Stimulated activated CD8-positive, alpha-beta memory T cell treated with anti-CD3 and anti-CD28 coated beads, Interleukin-7, amount 100 ng/mL, for 4 hours (primary cell): ENCODE measurements at places on chromosomes 12 and 14.

DNA sequence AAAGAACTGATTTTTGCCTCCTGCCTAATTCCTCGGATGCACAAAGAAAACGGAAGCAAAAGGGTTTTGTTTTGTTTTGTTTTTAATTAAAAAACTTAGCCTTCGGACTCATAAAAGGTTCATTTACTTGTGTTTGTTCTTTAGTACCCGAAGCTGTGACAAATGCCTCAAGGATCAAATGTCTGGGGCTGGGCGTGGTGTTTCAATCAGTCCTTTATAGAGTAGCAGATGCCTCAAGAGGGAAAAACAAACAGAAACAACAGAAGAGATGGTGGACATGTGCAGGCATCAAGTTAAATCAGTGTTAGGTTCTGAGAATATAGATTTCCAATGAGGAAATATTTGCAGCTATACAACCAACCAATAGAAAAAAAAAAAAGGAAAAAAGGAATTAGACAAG is 1.6 kb upstream of the WIF1 start:
- DNase-seq = no peak

DNA sequence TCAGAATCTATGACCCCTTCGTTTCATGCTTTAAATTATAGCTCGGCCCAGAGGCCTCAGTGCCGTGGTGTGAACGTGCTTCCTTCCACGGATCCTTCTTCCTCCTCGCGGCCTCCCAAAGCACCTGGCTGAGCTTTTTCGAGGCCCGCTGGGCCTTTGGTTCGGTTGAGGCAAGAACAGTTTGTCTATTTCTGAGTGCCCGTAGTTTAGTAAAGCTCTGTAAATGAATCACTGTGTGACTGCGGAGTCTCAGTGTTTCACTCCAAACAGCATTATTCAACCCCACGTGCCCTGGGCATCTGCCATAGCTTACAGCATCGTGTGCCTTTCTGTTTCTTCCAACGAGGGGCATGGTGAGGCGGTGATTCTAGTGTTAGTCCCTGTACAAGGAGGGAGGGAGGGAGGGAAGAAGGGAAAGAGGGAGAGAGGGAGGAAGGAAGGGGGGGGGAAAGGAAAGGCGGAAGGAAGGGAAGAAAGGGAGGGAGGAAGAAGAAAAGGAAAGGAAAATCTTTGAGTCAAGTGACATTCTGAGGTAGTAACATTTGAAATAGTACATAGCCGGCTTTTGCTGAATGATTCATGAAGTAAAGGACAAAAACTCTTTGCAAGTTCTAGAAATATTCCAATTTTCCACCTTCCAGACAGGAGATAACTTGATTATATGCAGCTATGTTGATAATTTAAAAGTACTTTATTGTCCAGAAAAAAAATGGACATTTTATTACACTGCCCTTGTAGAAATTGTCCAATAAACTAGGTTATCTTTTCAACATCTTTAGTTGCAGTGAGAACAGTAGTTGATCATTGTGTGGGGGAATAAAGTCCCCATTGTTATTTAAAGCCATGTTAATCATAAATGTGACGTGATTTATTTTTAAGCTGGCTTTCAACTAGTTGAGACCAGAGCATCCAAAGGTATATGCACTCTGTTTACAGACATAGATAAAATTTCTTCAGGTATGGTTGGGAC is 1.2 kb upstream of the TRIM9 start:
- DNase-seq = no peak

DNA sequence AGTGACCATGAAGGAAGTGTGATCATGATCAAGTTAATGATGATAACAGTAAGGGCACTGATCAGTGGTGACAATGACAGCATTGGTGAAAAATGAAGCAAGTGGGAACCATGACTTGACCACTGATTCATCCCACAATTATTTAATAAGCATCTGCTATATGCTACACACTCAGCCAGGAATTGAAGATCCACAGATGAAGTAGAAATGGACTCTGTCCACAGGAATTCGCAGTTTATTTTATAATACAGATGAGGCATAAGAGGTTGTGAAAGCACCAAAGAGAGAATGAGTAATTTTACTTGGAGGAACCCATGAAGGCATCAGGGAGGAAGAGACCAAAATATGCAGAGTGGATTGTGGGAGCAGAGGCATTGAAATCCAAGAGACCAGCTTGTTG is 33.8 kb upstream of the SMUG1 start:
- DNase-seq = no peak

- no peak for DNase-seq
Observed at GRCh38 chr14:67622675-67623074, 3.0 kb downstream of the ARG2 start.

GRCh38 chr14:66496188-66496807 is 10.1 kb downstream of the CCDC196 start:
- DNase-seq = no peak

GRCh38 chr12:52201451-52201839 is 9.6 kb upstream of the KRT80 start:
- DNase-seq = no peak

GRCh38 chr14:44497148-44497547 is 9.9 kb downstream of the FSCB start:
- no peak for DNase-seq

GRCh38 chr14:93096691-93097322 is 18.9 kb downstream of the ITPK1 start:
- no peak for DNase-seq

DNA sequence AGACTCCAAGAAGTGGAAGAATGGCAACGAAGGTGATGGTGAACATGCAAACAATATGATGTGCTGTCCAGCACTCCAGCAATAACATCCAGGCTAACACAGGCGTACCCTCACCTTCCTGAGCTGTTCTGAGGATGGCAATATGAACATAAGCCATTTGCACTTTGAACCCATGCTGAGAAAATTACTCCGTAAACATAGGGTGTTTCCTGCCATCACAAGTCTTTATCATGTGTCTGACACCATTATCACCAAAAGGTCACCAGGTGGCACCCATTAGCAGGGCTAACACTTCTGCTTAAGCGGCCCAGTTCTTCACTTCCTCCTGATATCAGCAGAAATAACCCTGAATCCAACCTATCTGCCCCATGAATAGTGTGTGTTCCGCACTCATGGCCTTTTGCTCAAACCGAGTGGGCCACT is 482.8 kb downstream of the MED13L start:
- DNase-seq = no peak

DNA sequence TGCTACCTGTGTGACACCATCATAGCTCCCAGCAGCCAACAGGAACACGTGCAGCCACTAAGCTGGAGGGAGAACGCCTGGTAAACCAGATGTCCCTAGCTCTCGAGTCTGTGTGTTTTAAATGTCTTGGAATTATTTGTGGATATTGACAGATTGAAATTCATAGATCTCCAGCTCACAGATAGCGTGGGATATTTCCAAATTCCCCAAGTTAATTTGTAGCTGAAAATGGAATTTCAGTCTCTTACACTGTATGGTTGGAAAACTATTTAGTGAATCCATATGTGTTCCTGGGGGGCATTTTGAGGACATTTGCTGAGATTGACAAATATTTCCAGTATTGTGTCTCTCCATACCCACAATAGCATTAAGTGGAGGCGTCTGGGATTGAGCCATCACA is 618.6 kb upstream of the TMEM132C start:
- DNase-seq = no peak

DNA sequence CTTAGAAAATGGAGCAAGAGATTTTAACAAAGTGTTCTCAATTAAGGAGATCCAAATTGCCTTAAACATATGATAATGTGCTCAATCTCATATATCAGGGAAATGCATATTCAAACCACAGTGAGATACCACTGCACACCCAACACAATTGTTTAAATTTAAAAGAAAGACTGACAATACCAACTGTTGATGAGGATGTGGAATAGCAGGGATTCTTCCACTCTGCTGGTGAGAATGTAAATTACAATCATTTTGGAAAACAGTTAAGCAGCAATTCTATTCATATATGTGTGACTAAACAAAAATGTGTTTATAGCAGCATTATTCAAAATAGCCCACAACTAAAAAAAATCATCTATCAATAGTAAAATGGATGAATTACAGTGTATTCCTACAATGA is 144.2 kb downstream of the KICS2 start:
- DNase-seq = no peak

GRCh38 chr12:2160043-2160442 is 107.3 kb downstream of the CACNA1C start:
- DNase-seq = no peak
